ENCODE measurements at places on chromosomes 6 and 20. TPM values are rescaled to one million over a fixed set of nuclear protein-coding genes. Genes with fewer than 3 reads are reported as not detected.

- no peak for DNase-seq
These were observed 4.5 kb downstream of the IYD start for GRCh38 chr6:150373260-150373701.

CST8 gene
- polyA plus RNA-seq = not detected

DNA sequence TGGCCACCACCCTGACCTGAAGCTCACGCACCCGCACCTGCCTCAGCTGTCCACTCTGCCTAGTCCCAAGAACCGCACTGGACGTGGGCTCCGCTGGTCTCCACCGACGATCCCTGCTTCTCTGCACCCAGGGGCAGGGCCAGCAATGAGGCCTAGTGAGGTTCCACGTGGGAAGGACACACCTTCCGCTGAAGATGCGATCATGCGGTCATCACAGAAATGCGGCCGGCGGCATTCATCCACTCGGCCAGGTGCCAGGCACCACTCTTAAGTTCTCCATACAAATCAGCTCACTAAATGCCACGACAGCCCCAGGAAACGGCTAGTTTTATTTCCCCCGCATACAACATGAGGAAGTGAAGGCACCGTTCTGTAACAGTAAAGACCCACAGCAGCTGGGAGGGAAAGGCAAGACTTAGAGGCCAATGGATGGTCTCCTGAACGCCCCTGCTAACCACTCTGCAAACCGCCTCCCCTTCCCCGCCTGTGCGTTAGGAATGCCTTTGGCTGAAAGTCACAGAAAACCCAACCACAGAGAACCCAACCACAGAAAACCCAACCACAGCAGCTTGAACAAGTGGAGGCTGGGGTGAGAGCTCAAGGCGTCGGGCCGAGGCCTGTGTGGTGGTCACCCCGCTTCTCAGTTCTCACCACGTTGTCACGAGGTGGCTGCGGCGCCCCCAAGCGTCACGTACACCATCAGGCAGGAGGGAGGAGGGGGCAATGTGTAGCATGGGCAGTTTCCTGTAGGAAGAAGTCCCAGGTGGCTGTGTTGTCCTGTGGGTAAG lies 204.4 kb downstream of the TAF4 start:
- DNase-seq = no peak

HAO1 gene
- polyA plus RNA-seq = 0.10 TPM

DNA sequence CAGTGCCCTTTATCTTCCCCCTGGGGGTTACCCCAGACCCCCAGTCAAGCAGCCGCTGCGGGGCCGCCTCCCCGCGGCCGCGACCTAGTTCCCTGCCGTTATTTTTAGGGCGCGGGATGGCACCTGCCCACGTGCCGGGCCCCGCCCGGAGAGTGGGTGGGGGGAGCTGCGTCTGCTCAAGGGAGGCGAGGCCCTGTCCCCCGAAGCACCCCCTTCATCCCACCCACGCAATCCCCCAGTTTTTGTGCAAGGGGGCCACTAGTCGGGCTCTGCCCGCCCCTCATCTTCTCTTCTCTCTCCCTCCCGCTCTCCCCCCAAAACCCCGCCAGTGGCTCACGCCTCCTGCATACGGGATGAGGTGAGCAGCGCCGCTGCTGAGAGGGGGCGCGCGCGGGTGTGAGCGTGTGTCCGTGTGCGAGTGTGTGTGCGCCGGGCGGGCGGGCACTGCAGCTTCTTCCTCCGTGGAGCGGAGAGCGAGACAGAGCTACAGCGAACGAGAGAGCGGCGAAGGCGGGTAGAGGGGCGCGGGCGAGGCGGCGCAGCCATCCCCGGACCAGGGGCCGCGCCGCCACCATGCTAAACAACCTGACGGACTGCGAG lies at the start of gene SLC12A5:
Gene SLC12A5, plus strand, starts transcription at position 444 of the 600 bp plus-strand sequence. Its CDS starts 130 bp downstream, at position 574.
- DNase-seq = no peak

DNA sequence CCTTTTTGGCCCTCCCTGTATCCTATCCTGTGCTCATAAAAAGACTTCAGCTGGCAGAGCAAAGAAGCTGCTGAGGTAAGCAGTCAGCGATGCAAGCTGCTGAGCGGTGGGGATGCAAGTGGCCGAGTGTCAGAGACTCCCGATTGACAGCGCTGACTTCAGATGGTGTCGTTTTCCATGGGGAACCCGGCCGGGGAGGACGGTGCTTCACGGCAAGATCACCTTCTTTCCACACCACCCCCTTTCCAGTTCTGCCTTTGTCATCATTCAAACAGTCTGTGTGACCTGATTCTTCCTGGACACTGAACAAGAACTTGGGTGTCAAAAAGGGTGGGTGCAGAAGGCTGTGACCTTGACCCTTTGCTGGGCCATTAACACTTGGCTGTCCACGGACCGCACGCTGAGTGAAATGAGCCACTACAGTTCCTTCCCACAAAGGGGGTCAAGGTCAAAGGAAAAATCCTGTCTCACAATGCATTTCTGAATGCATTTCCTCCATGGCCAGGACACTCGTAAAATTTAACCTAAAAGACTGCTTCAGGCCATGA lies 52.9 kb upstream of the UNC93A start:
- no peak for DNase-seq

TFB1M gene
- 9.8 TPM for polyA plus RNA-seq

DNA sequence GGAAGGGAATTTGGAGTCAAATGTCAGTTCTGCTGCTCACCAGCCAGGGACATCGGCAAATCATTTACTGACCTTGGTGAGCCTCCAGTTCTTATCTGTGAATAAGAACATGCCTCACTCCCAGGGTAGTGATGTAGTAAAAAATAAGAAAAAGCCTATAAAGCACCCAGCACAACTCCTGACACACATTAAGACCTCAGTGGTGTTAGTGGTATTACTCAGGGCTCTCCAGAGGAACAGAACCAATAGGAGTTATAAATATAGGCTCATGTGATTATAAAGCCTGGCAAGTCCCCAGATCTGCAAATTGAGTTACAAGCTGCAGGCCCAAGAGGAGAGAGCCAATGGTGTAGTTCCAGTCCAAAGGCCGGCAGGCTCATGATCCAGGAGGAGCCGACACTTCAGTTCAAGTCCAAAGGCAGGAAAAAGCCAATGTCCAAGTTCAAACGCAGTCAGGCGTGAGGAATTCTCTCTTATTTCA lies 71.3 kb upstream of the EYA2 start:
- no peak for DNase-seq

- DNase-seq = no peak
These were observed 47.1 kb downstream of the ASCC3 start for GRCh38 chr6:100833972-100834574.

- peak; percentile 36 for DNase-seq
These were observed 27.2 kb upstream of the SYNJ2 start for GRCh38 chr6:157954150-157955117.

DNA sequence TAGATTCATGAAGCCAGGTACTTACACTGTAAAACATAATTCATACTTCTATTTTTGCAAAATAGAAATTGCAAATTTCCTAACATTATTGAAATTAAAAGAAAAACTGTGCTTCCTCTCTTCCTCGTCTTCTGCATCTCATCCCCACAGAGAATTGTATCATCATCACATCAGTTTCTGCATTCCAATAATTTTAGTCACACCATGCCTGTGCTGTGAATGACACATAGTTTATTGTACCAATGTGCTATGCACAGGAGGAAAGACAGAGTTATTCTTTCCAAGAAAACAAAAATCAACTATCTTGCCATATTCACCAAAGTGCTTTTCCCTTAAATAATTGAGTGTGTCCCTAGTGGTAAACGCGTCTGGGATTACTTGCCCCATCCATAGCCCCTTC lies 38.1 kb upstream of the FAM135A start:
- DNase-seq = no peak

SRMS gene
- not detected for polyA plus RNA-seq

GRCh38 chr6:91132461-91132860 lies 545.6 kb upstream of the MAP3K7 start:
- no peak for DNase-seq
